ENCODE measurements at places on chromosomes 4 and X.

DNA sequence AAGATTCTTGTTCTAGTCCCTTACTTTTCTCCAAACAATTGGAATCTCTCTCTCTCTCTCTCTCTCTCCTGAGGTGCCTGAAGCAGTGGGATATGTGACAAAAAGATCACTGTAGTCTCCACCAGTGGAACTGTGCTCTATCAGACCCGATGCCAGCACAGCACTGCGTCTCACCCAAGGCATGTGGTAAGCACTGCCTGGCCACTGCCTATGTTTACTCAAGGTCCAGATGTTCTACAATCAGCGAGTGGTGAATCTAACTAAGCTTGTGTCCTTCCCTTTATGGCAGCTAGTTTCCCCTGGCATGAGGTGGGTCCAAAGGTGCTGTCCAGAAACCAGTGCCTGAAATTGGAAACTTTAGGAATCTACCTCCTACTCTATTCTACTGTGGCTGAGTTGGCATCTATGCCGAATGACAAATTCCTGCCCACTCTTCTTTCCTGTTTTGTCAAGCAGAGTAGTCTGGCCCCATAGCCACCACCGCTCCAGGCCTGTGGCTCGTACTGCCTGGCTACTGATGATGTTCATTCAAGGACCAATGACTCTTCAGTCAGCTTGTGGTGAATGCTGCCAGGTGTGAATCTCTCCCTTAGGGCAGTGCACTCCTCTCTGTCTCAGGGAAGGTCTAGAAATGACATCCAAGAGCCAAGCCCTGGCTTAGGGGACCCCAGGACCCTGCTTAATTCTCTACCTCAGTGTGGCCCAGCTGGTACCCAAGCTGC lies 416.5 kb downstream of the TEX13C start:
- DNase-seq: no peak

DNA sequence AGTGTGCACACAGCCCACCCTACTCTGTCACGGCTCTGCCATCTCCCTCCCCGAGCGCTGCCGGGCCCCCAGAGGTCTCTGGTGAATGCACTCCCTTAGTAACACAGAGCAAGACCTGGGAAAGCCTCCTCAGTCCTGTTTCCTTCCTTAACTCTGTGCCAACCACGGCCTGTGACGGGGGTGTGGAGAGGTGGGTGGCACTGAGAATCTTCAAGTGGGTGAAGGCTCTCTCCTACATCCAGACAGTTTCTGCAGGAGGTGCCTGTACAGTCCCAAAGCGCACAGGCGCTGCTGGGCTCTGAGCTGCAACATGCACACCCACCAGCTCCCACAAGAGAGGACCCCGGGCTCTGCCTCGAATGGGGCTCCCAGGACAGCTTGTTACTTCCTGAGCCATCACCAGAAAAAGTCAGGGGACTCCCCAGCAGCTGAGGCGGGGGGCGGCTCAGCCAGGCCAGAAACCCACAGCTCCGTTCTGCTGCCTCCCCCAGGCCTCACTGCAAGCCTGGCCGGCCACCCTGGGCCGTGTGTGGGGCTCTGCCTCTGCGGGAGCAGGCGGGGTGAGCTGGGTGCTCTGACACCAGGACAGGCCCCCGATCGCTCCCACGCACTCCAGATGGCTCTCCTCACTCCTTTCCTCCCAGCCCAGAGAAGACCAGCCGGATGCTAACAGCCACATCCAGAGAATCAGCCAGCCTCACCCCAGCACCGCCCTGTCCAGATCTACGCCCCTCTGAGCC lies 29.7 kb downstream of the FAM53A start:
- DNase-seq: no peak

GRCh38 chr4:25524663-25525062 lies 131.0 kb upstream of the SLC34A2 start:
- DNase-seq: no peak

- DNase-seq: no peak
These were observed 6.3 kb downstream of the GPAT3 start for GRCh38 chr4:83542225-83542624.

DNA sequence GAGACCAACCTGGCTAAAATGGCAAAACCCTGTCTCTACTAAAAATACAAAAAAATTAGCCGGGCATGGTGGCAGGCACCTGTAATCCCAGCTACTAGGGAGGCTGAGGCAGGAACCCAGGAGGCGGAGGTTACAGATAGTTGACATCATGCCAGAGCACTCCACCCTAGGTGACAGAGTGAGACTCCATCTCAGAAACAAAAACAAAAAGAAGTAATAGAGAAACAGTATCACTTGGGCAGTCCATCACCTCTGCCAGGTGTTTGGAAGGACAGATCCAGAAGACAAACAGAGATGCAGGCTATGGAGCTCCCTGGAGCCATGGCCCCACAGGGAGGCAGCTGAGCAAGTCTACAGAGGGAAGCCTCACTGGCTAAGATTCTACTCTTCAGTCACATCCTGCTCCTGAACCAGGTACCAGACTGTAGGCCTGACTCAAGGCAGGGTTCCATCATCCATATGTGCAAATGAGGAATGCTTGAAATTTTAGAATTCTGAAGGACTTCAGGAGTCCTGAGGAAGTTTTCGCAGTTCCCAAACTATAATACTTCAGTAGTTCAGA lies 81.4 kb upstream of the CPEB2 start:
- no peak for DNase-seq

GRCh38 chr4:70768301-70768948 lies 46.7 kb downstream of the RUFY3 start:
- DNase-seq: no peak

DNA sequence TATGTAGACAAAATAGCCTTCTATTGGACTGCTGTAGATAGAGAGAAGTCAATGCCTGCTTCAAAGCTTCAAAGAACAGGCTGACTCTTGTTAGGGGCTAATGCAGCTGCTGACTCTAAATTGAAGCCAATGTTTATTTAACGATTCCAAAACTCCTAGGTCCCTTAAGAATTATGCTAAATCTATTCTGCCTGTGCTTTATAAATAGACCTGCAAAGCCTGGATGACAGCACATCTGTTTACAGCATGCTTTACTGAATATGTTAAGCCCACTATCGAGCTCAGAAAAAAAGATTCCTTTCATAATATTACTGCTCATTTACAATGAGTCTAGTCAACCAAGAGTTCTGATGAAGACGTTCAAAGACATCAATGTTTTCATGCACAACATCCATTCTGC lies 54.8 kb upstream of the RBMXL3 start:
- DNase-seq: no peak

DNA sequence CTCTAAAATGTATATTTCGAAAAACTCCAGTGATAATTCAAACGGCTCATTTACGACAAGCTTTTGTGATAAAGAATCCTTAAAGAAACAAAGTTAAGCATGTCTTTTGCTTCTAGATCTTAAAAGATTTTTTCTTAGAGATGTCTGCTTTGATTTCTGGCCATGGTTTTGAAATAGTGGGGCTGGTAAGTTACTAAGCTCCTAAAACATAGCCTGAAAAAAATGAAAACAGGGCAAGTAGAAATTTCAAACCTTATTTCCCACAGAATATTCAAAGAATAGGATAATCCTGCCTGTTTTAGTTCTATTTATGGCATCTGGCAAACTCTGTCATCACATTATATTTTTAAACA lies 318.3 kb downstream of the ARHGAP24 start:
- no peak for DNase-seq

DNA sequence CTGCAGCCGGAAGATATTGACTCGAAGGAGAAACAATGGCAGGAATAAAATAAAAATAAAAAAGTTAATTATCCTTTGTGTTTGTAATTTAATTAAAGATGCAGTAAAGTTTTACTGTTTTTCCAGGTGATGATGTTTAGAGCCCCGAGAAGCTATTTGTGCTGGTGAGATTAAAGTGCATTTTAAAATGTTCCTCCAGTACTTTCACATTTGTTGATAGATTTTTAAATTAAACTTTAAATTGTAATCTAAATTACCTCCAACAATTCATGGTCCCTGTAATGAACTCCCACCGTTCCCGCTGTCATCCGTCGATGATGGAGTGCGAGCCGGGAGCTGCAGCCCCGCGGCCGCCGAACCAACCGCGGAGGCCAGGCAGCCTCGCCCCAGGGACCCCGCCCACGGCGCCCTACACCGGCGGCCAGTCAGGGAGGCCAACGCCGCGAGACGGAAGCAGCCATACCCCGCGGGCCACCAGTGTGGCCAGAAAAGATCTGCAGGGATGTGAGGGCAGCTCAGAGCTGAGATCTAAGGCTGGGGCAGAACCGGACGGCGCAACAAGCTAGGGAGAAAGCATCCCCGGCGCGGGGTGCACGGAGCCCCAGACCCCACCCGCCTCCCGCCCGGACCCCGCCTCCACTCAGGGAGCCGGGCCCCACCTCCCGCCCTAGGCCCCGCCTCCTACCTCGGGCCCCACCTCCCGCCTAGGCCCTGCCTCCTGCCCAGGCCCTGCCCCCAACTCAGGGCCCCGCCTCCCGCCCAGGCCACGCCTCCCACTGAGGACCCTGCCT lies 104.0 kb downstream of the FAM53A start:
- peak; percentile 85 for DNase-seq

DNA sequence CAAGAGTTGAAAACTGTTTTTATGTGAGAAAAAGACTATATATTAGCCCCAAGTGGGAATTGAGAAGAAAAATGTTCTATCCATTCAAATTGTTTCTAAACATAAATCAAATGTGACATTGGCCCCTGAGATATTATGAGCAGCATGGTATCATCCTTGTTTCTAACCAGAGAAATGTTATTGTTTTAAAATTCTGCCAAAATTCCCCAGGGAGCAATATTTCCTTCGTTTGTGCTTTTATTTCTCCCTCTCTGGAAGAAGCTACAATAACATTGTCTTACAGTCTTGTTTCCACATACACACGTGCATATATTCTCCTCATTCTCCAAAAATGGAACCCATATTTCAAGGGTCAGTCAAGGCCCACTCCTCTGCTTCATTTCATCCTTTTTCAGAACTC lies 46.7 kb downstream of the MAGEB17 start:
- no peak for DNase-seq

DNA sequence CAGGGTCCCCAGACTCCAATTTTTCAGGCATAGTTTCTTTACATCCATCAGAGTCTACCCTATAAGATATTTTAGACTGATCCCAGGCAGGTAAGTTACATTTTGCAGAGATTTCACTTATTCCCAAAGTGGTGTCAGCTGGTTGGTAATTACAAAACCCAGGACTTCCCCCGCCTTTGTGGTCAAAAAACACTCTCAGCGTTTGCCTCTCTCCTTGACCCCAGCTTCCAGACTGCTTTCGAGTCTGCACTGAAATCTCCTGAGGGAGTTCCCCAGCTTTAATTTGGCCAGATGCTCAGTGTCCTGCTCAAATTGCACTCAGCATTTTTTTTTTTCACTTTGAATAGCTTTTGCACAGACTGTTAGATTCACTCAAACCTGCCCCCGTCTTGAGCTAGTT lies 11.2 kb upstream of the AMOT start:
- DNase-seq: no peak

DNA sequence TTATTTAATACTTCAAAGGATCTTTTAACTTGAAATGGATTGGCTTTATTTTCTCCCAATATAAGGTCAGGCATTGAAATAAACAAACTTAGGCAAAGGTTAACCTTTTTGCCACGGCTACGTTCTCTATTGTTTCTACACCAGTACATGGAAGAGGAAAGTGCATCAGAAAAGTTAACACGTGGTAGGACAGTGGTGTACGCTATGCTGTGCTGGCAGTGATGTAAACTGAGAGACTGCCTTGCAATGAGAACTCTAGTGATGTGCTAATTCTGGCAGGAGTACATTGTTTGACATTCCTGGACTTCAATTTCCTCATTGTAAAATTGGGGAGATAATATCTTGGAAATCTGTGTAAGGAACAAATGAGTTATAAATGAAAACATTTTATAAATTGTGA lies 208.2 kb downstream of the TMA16 start:
- no peak for DNase-seq

DNA sequence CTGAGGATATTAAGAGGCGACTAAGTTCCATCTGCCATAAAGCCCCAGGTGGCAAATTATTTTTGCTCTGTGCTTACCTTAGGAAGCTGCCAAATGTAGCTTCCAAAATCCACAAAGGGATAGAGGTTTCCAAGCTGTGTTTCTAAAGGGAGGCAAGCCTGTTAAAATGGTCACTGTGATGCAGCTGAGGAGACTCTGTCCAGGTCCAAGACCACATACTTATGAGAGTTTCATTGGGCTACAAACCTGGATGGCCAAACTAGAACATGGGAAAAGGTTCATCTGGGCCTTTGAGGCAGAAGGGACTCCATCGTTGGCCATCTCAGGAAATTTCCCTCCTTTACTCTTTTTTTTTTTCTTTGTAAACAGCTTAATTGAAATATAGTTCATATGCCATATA lies 306.9 kb upstream of the FGF13 start:
- no peak for DNase-seq

GRCh38 chrX:3256868-3257267 lies 89.6 kb downstream of the MXRA5 start:
- no peak for DNase-seq

- no peak for DNase-seq
These were observed 21.5 kb downstream of the HAND2 start for GRCh38 chr4:173508386-173509035.

GRCh38 chrX:78455901-78456300 lies 128.5 kb upstream of the CYSLTR1 start:
- DNase-seq: no peak

GRCh38 chrX:69387567-69388487 lies 116.3 kb upstream of the NALF2 start:
- no peak for DNase-seq

GRCh38 chr4:94939791-94940519 lies 182.2 kb downstream of the BMPR1B start:
- no peak for DNase-seq

DNA sequence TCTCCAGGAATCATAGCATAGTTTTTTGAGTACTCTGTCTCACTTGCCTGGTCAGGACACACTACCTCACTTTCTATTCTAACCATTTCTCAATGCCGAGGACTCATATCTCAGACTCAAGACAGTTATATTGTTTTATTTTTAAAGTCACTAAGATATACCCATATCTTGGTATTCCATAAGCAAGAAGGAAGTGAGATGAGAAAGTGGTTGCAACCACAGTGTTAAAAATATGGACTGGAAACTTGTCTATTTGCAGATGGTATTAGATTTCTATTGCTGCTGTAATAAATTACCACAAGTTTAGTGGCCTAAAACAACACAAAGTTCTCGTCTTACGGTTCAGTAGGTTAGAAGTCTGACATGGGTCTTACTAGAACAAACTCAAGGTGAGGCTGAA lies 344.8 kb upstream of the MAGEB2 start:
- DNase-seq: no peak

DNA sequence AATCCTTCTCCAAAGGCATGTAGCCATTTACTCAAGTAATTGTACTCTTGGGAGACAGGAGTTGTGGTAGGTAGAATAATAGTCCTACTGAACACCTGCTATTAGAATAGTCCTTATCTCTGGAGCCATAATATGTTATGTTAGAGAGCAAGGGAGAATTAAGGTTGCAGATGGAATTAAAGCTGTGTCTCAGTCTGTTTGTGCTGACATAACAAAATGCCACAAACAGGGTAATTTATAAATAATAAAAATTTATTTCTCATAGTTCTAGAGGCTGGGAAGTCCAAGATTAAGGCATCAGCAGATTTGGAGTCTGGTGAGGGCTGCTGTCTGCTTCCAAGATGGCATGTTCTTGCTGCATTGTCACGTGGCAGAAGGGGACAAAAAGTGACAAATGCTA lies 24.2 kb upstream of the FRAS1 start:
- no peak for DNase-seq

- no peak for DNase-seq
These were observed 50.1 kb downstream of the MEPE start for GRCh38 chr4:87882861-87883260.

GRCh38 chr4:3280466-3280865 lies 12.4 kb upstream of the RGS12 start:
- no peak for DNase-seq

Measured in stimulated activated CD8-positive, alpha-beta memory T cell treated with anti-CD3 and anti-CD28 coated beads, Interleukin-7, amount 100 ng/mL, for 1 hour (primary cell).